ENCODE measurements at places on chromosomes 6 and 20.

DNA sequence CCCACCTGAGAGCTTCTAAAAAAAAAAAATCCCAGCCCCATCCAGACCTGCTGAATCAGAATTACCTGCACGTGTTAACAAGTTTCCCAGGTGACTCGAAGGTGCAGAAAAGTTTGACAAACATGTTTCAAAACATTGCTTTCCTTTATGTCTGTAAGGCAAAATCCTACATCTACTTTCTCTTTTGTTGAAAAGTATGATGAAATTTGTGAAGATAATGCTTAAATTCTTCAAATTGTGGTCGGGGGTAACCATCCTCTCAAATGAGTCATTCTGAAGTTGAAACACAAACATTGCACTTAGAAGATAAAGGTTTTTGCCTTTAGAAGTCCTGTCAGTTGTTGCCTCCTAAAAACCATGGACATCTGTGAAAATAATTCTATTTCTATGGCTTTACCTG is 429.7 kb downstream of the EPHA7 start:
- no peak for DNase-seq

DNA sequence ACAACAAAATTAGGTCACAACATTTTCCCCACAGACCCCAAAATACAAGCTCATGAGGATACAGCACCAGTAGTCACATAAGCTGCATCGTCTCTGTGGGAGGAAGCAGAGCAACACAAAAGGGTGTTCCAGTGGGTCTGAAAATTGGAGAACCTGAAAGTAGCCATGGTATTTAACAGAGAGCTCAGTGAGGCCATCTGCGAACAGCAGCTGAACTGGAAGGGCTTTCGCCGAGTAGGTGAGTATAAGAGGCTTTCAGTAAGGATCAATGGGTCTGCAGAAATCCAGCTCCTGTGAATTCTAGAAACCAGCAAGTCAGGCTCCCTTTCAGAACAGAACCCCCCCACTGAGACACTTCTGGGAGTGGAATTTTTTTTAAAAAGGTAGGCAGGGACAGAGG is 120.0 kb upstream of the RREB1 start:
- DNase-seq: no peak

DNA sequence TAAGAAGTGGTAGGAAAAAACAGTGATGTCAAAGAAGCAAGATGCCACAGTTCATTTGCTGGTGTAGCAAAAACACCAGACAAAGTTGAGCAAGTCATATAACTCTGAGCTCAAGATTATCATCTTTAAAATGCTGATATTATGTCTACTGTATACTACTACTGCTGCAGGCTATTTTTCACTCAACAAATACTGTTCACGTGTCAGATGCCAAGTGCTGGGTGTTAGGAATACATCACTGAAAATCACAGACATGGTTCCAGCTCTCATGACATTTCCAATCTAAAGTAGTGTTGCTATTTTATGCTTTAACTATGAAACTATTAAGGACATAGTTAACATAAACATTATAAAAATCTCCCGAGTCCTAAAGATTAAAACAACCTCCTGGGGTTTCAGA is 163.0 kb downstream of the NKAIN2 start:
- DNase-seq: no peak

DNA sequence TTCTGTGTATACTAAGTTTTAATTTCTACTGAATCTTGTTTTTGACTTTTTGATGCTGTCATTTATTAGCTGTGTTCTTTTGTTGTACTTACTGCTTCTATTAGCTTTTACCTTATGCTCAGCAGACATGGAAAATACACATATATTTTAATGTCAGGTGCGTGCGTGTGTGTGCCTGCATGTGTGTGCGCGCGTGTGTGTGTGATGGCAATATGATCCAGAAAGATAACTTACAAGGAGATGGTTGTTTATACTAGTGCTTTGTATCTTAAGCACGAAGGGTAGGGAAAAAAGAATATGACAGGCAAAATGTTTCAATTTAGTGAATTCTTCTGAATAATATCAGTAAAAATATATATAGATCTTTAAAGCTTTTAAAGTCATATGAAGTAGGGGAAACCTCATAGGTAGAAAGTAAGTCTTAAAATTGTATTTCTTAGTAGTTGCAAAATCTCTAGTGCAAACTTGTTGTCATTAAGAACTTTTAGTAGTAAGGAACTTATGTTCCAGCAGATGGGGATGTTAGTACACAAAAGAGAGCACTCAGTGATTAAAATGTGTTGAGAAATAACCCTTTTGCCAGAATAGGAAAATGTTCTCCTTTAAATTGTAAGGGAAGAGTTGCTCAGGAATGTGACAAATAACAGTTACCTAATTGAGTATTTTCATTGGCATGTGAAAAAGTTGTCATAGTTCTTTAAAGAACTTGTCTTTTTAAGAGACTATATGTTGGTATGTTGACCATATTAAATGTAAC is 13.2 kb downstream of the QKI start:
- DNase-seq: no peak

GRCh38 chr6:128410584-128410983 is 109.8 kb downstream of the PTPRK start:
- no peak for DNase-seq

- no peak for DNase-seq
Observed at GRCh38 chr6:75494290-75494689, 690 bp upstream of the FILIP1 start.

GRCh38 chr20:60115451-60115850 is 157.2 kb downstream of the CDH26 start:
- DNase-seq: no peak
